AG09319 (cell line): ENCODE measurements at places on chromosomes 3 and 15.

- no peak for DNase-seq
Observed at GRCh38 chr3:197445896-197446699, 109.7 kb downstream of the BDH1 start.

GRCh38 chr3:184773283-184774186 lies 38.4 kb upstream of the VPS8 start:
- DNase-seq, result no peak

- DNase-seq, result no peak
Observed at GRCh38 chr3:16249336-16249735, 15.4 kb downstream of the DPH3 start.

DNA sequence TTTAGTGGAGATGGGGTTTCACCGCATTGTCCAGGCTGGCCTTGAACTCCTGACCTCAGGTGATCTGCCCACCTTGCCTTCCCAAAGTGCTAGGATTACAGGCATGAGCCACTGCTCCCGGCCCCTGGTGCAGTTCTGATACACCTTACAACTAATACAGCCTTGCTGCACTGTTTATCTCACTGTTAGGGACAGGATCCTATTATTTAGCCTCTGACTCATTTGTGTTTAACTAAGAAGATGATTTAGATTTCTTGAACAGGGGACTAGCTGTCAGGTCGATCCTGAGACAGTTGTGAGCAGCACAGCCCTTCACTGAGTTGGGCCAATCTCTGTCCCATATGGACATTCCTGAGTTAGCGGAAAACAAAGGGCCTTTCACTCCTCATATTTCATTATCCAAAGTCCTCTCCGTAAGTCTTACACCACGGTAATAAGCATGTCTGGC lies 19.2 kb downstream of the GYG1 start:
- no peak for DNase-seq

DNA sequence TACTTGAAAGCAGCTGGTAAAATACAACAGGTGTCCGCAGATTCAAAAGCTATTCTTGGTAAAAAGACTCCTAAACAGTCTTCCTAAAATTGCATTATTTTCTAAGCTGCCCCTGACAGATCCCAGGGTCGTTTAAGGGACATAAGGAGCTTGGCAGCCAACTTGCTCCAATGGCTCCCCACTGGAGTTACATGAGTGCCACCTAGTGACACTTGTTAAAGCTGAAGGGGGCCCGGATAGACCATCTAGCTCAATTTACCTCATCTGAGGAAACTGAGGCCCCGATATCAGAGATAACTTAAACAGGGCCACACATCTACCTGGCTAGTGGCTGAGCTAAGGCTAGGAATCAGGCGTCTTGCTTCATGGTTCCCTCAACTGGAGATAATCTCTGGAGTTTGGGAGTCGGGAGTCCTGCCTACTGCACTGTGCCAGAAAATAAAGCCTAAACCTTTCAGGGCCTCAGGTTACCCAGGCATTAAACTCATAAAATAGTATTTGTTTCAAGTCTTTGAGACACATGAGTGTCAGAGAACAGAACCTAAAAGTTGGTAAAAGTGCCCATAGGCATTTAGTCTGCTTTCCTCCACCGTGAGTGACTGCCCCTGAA lies 6.5 kb upstream of the TBC1D23 start:
- no peak for DNase-seq

DNA sequence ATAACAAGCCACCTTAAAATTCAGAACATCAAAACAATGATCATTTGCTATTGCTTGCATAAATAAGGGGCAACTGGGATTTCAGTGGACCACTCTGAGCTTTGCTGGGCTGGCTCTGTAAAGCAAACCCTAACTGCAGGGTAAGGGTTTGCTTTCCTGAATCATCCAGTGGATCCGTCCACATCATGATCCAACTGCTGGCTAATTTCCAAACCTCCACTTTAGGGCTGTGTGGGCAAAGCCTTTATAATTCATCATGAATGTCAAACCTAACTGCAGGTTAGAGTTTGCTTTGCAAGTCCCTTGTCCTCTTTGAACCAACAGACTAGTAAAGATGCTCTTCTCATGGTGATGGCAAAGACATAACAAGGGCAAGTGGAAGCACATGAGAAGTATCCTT lies 76.1 kb downstream of the SYNPR start:
- DNase-seq, result no peak

DNA sequence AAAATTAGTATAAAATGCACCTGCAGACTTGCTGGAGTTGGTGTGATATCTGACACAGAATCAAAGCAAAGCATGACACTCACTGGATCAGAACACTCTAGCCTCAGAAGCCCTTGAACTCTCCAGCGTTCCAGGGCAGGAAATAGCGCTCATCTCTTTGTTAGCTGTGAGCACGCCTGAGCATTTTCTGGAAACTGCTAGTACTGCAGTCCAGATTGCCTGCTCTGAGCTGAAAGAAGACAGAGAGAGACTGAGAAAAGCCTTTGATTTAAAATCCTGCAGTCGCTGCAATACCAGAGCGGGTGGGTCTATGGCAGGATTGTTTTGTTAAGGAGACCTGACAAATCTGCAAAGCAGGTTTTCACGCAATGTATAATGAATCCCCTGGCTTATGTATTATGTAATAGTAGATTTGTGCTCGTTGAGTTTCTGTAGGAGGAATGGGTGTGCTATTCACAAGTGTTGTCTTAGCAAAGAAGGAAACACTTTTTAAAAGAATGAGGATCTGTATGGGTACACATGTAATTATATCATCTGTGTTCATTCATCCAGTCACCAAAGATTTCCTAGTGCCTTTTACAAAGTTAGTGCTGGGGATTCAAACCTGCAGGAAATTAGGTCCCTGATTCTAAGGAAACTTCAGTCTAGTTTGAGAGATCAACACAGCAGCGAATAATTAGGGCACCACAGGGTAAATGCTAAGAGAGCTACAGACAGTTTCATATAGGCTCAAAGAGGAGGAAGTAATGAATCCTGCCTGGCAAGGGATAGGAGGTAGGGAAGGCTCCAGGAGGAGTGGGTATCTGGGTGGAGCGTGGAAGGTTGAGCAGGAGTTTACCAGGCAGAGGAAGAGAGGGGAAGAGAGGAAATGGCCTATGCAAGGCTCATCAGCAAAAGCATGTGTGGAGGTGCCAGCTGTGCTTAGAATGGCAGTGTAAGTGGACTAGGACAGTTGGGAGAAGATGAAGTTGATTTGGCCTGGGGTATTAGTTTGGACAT lies 26.1 kb upstream of the MGLL start:
- no peak for DNase-seq

GRCh38 chr3:146047485-146047884 lies 113.5 kb downstream of the PLOD2 start:
- no peak for DNase-seq

DNA sequence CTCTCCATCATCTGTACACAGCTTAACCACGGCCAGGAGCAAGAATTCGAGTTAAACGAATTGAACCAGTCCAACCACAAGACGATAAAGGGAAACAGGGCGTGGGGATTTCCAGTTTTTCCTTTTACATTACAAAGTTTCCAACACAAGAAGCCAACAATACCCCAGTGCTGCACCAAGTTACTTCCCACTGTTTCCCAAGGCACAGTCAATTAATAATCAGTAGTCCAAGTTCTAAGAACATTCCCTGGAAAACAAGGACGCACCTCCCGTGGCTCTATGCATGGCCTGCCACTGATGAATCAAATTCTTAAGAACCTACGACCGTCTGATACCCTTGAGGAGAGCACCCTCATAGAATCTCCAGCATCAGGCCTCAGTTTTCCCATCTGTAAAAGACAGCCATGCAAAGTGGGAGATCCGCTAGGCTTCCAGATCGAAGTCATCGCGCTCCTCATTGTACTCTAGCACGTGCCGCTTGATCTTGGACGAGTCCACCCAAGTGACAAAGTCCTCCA lies 774 bp downstream of the IMP3 start:
- DNase-seq, result no peak

GRCh38 chr3:60000311-60001105 lies 950.7 kb upstream of the CFAP20DC start:
- DNase-seq, result no peak

- DNase-seq, result no peak
Observed at GRCh38 chr15:62075595-62076277, 9.0 kb downstream of the C2CD4A start.

DNA sequence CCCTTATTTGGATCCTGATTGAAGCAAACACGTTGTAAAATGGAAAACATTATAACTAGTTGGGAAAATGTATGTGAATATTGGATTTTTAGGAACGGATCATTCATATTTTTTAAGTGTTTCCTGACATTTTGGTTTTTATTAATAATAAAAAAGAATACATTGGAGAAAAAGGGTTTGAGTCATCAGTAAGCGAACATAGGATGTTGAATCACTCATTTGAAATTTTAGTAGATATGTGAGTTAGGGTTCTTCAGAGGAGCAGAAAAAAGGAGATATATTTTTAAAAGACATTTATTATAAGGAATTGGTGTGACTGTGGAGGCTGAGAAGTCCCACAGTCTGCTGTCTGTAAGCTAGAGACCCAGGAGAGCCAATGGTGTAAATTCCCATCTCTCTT lies 258.5 kb downstream of the PTPRG start:
- no peak for DNase-seq
